ENCODE measurements at places on chromosomes 3 and 15. TPM values are rescaled to one million over a fixed set of nuclear protein-coding genes. Genes with fewer than 3 reads are reported as not detected.

The TMEM87A gene
- 54.2 TPM for total RNA-seq

The NR1I2 gene
- under 0.01 TPM for total RNA-seq

The SCAANT1 gene
- not detected for total RNA-seq

The CHRFAM7A gene
- total RNA-seq: 1.6 TPM

The NPAP1 gene
- not detected for total RNA-seq

The AMT gene
- 1.4 TPM for total RNA-seq

The TMEM158 gene
- 0.44 TPM for total RNA-seq

The FGF12 gene
- 2.9 TPM for total RNA-seq

The GCHFR gene
- 22.2 TPM for total RNA-seq

The SMCO1 gene
- not detected for total RNA-seq

The GP5 gene
- 0.06 TPM for total RNA-seq

The ERICH6 gene
- total RNA-seq: not detected

The KIF15 gene
- total RNA-seq: 11.8 TPM

The PLSCR4 gene
- total RNA-seq: 693 TPM

The CCDC191 gene
- 1.3 TPM for total RNA-seq

The OIP5 gene
- total RNA-seq: 5.3 TPM

The MB21D2 gene
- 6.2 TPM for total RNA-seq
